Uterus (tissue), 4 donors: ENCODE measurements at places on chromosomes 2 and 18. TPM values are rescaled to one million over a fixed set of nuclear protein-coding genes. Genes with fewer than 3 reads are reported as not detected.
A peak's percentile ranks its signal among the peaks of the same experiment; 100 is the strongest.

- no peaks in the 10 kb centered on the region for H3K4me1 ChIP-seq
- H3K27me3 ChIP-seq: no peaks in the 10 kb centered on the region
- H3K27ac ChIP-seq: no peak overlapping the region
- H3K36me3 ChIP-seq: no peaks in the 10 kb centered on the region
These were observed 200.7 kb downstream of the BCL11A start for GRCh38 chr2:60352491-60353405.

Gene DUSP19
- total RNA-seq: 0.29 TPM

DNA sequence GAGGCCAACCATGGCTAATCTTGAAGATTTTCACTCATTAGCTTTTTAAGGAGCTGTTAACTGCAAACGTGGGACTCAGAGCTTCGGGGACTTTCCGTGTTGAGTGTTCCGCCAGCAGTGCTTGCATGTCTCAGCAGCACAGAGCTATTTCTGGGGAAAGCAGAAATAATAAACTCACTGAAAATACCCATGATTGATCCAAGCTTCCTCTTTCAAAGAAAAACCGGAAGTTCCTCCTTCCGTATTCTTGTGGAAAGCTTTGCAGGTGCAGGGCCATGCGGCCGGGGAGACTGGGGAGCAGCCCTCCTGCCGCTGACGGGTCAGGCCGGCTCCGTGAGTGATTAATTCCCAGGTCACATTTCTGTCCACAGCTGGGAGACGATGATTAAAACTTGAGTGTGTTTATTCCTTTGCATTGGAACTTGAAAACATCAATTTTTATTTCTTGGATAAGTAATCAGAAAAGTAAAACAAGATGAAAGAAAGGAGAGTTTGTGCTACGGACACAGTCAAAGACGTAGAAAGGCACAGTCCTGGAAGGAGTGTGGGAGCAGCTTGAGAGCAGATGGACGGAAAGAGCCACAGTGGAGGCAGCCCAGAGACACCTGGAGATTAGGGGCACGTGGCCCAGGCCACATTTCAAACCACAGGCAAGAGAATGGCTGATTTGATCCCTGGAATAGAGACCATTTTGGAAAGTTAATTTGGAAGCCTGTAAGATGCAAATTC lies 54.2 kb upstream of the CTDP1 start:
- H3K27me3 ChIP-seq: no peaks in the 10 kb centered on the region
- no peaks in the 10 kb centered on the region for H3K4me1 ChIP-seq
- H3K36me3 ChIP-seq: no peaks in the 10 kb centered on the region
- no peak overlapping the region for H3K27ac ChIP-seq
- DNase-seq: peak; percentile 9

- H3K4me3 ChIP-seq: no peak overlapping the region
- H3K27me3 ChIP-seq: peaks cover 19% of the 10 kb centered on the region
- no peak for DNase-seq
These were observed 9.4 kb upstream of the CRYBA2 start for GRCh38 chr2:219002395-219003266.

- no peak overlapping the region for H3K27ac ChIP-seq
- H3K4me3 ChIP-seq: no peak overlapping the region
- no peak for DNase-seq
- H3K27me3 ChIP-seq: no peaks in the 10 kb centered on the region
These were observed 157.0 kb upstream of the ACAA2 start for GRCh38 chr18:49970319-49970718.

- H3K4me1 ChIP-seq: no peaks in the 10 kb centered on the region
- H3K27me3 ChIP-seq: no peaks in the 10 kb centered on the region
- H3K36me3 ChIP-seq: no peaks in the 10 kb centered on the region
- no peak for DNase-seq
These were observed 13.9 kb upstream of the DSC1 start for GRCh38 chr18:31176531-31176930.

GRCh38 chr2:44623622-44624351 lies 262.0 kb downstream of the CAMKMT start:
- no peak for DNase-seq
- H3K27me3 ChIP-seq: no peaks in the 10 kb centered on the region
- no peak overlapping the region for H3K27ac ChIP-seq
- H3K36me3 ChIP-seq: no peaks in the 10 kb centered on the region

- H3K4me1 ChIP-seq: no peaks in the 10 kb centered on the region
- no peaks in the 10 kb centered on the region for H3K27me3 ChIP-seq
- no peak overlapping the region for H3K27ac ChIP-seq
- DNase-seq: no peak
- no peak overlapping the region for H3K4me3 ChIP-seq
- H3K36me3 ChIP-seq: no peaks in the 10 kb centered on the region
These were observed 240.3 kb downstream of the ZNF521 start for GRCh38 chr18:25111377-25112288.

Gene HOXD13
- not detected for total RNA-seq

GRCh38 chr18:361941-362310 lies 94.1 kb upstream of the THOC1 start:
- H3K27ac ChIP-seq: peak overlapping the region; percentile 58
- H3K27me3 ChIP-seq: no peaks in the 10 kb centered on the region
- DNase-seq: peak; percentile 50
- H3K36me3 ChIP-seq: no peaks in the 10 kb centered on the region
- H3K4me1 ChIP-seq: peaks cover 7% of the 10 kb centered on the region

DNA sequence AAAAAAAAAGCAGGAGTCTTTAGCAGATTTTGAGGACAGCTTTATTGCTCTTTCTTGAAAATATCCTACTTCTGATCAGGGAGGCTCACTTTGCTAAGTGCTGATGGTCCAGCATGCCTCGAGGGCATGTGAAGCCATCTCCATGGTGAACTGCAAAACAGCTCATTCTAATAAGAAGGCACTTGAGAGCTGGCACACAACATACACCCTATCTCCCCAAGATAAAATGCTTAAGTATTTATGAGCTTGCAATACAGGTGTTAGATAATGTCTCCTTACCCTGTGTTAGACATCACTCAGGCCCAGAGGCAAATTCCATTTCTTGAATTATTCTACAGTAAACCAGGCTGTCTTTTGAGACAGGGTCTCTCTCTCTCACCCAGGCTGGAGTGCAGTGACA lies 2.7 kb downstream of the ENOSF1 start:
- no peak overlapping the region for H3K4me3 ChIP-seq
- H3K27me3 ChIP-seq: no peaks in the 10 kb centered on the region
- H3K36me3 ChIP-seq: no peaks in the 10 kb centered on the region
- no peak overlapping the region for H3K27ac ChIP-seq

GRCh38 chr2:135650721-135651120 lies 90.9 kb upstream of the UBXN4 start:
- H3K4me3 ChIP-seq: no peak overlapping the region
- H3K27me3 ChIP-seq: no peaks in the 10 kb centered on the region
- no peak overlapping the region for H3K27ac ChIP-seq
- no peaks in the 10 kb centered on the region for H3K36me3 ChIP-seq
- DNase-seq: no peak
- H3K4me1 ChIP-seq: no peaks in the 10 kb centered on the region

Gene IL37
- not detected for total RNA-seq

- H3K4me3 ChIP-seq: no peak overlapping the region
- H3K27ac ChIP-seq: no peak overlapping the region
- no peaks in the 10 kb centered on the region for H3K36me3 ChIP-seq
These were observed 132.9 kb upstream of the MSH6 start for GRCh38 chr2:47650001-47650535.

DNA sequence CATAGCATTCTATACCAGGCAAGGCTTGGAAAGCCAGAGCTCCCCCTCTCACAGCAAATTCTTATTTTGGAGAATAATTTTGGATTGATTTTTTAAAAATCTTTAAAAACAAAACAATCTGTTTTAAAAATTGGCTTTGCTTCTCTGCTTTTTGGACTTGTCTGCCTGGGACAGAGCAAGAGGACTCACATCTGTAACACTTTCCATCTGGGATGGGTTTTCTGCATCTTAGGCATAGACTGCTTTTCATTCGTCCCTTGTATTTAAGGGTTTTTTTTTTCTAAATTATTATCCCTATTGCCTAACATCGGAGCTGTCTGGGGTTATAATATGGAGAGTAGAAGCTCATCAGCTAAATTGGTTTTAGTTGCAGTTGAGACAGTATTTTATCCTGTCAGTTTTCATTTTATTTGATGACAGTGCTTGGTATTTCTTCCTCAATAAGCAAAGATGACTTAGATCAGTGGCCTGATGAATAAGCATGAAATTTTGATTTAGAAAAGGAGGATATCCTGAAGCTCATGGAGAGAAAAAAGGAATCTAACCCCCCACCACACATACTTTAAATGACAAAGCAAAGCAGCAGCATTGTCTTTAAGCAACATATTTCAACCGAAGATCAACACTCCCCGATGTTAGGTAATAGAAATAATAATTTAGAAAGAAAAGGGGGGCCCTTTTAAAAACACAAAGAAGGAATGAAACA lies 2.3 kb upstream of the FZD7 start:
- DNase-seq: no peak
- peak overlapping the region; percentile 65 for H3K4me3 ChIP-seq
- peaks cover 5% of the 10 kb centered on the region for H3K4me1 ChIP-seq
- H3K36me3 ChIP-seq: no peaks in the 10 kb centered on the region
- H3K27ac ChIP-seq: peak overlapping the region; percentile 98

Gene STK36
- 7.4 TPM for total RNA-seq

- no peaks in the 10 kb centered on the region for H3K36me3 ChIP-seq
- H3K4me3 ChIP-seq: no peak overlapping the region
- no peak for DNase-seq
- no peaks in the 10 kb centered on the region for H3K4me1 ChIP-seq
These were observed 55.4 kb upstream of the RMP24 start for GRCh38 chr18:35917043-35917442.

Gene PKP4
- total RNA-seq: 35.6 TPM

GRCh38 chr2:217108575-217109027 lies 248.7 kb upstream of the TNP1 start:
- no peaks in the 10 kb centered on the region for H3K4me1 ChIP-seq
- no peak overlapping the region for H3K27ac ChIP-seq
- no peak overlapping the region for H3K4me3 ChIP-seq
- DNase-seq: no peak
- no peaks in the 10 kb centered on the region for H3K36me3 ChIP-seq

Gene UGT1A4
- total RNA-seq: not detected

Gene WDFY1
- total RNA-seq: 112 TPM

DNA sequence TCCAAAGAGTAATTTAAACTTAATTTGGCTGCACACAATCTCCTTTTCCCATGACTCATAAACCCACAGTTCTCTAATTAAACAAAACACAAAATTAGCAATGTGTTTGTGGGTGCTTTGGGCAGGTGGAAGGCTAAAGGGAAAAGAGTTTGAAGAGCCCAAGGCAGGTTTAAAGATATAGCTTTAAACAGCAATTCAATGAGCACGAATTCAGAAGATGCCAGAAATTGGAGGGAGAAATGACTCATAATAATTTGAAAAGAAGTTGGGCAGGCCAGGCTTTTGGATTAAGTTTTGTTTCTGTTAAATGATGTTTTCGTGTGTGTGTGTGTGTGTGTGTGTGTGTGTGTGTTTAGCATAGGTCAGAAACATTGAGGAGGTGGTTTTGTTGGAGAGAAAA lies 594.8 kb upstream of the ZEB2 start:
- H3K36me3 ChIP-seq: no peaks in the 10 kb centered on the region
- no peak for DNase-seq
- no peaks in the 10 kb centered on the region for H3K27me3 ChIP-seq
- no peak overlapping the region for H3K4me3 ChIP-seq

GRCh38 chr2:197113275-197113711 lies 186.8 kb upstream of the PGAP1 start:
- no peak overlapping the region for H3K4me3 ChIP-seq
- no peak overlapping the region for H3K27ac ChIP-seq
- H3K36me3 ChIP-seq: no peaks in the 10 kb centered on the region
- DNase-seq: no peak

DNA sequence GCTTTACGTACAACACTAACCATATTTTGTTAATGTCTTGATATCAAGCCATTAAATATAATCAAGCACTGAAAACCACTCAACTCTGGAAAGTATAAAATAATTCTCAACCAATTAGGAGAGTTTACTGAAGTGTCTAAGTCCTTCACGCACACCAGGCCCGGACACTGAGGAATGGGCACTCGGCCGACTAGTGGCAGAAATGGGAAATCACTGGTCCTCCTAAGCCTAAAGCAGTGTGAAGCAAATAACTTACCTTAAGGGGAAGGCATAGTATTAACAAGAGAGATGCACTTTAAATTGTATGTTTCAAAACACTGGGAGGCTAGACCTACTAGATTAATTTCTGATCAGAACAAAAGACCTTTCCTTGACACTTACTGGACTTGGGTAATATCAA lies 45.7 kb downstream of the FAM210A start:
- no peak for DNase-seq
- H3K27me3 ChIP-seq: no peaks in the 10 kb centered on the region
- no peaks in the 10 kb centered on the region for H3K36me3 ChIP-seq

GRCh38 chr2:104844807-104845551 lies 8.9 kb upstream of the POU3F3 start:
- no peak overlapping the region for H3K27ac ChIP-seq
- peaks cover 76% of the 10 kb centered on the region for H3K27me3 ChIP-seq
- H3K36me3 ChIP-seq: no peaks in the 10 kb centered on the region

Gene EMILIN2
- 60.2 TPM for total RNA-seq

Gene MAP2
- 4.9 TPM for total RNA-seq

Gene SLC23A3
- 1.8 TPM for total RNA-seq

Gene TUBA3E
- total RNA-seq: 12.8 TPM

Gene RAMP1
- total RNA-seq: 591 TPM

Gene TIGD1
- 5.3 TPM for total RNA-seq

DNA sequence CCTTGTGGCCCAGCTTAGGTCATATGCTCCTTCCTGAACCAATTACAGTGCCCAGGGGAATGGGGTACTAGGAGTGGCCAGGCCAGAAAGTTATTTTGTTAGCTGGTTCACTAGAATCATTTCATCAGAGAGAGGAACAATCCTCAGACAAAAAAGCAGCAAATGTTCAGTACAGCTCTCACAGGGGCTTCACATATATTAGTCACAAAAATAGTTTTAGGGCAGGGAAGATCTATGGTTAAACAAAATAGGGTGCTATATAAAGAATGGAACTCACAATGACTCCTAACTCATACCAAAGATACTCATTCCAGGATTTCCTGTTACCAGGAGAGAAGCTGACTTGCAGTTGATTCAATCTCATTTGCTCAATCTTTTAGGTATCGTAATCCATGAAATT lies 71.0 kb downstream of the CWC22 start:
- H3K27ac ChIP-seq: no peak overlapping the region
- H3K36me3 ChIP-seq: no peaks in the 10 kb centered on the region
- no peaks in the 10 kb centered on the region for H3K4me1 ChIP-seq
- no peaks in the 10 kb centered on the region for H3K27me3 ChIP-seq
